Activated naive CD4-positive, alpha-beta T cell treated with anti-CD3 and anti-CD28 coated beads for 36 hours (primary cell): ENCODE measurements at places on chromosomes 3 and 15.

- no peak for DNase-seq
Observed at GRCh38 chr3:183401678-183402077, 26.7 kb downstream of the MCF2L2 start.

DNA sequence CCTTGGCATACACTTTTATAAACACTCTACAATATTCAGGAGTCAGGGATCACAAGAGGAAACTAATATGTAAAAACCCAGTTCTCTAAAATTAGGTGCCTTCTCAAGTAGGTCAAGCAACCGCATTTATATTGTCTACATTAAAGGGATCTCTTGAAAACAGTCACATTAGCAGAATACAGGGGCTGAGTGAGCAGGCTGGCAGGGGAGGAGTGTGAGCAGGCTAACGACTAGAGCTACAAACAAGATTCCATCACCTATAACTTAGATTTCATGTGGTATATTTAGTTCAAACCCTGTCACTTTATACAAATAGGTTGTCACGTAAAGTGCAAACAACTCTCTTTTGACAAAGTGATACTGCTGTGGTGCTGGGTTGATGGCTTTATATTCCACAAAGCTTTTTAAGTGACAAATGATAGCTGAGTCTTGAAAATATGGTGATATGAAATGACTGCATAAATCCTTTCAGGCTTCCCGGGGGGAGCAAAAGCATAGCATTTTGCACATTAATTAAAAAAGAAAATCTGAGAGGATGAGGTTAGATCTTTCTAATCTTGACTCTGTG is 937.9 kb downstream of the FHIT start:
- DNase-seq: no peak

DNA sequence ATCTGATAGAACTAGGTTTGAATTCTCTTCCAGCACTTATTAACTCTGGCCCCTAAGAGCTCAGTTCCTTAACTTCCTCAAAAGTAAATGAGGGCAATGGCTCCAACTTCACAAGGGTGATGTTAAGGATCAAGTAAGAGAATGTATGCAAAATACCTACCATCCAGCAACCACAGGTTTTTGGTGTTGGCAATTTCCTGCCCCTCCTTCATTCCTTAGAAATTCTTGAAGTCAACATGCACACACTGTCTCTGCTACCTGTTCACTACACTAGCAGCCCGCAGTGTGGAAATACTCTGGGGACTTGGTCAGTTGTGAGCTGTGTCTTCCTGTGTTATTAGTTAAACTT is 5.0 kb downstream of the ZBED2 start:
- no peak for DNase-seq

GRCh38 chr15:29616512-29616911 is 205.8 kb downstream of the TJP1 start:
- no peak for DNase-seq

- no peak for DNase-seq
Observed at GRCh38 chr3:77001062-77001701, 38.7 kb upstream of the ROBO2 start.

- no peak for DNase-seq
Observed at GRCh38 chr3:122403489-122403888, 12.4 kb downstream of the WDR5B start.
